ENCODE measurements at places on chromosomes 4 and X. TPM values are rescaled to one million over a fixed set of nuclear protein-coding genes. Genes with fewer than 3 reads are reported as not detected.

TMPRSS11A gene
- not detected for total RNA-seq

PLP1 gene
- 49.2 TPM for total RNA-seq

- DNase-seq: no peak
- H3K4me3 ChIP-seq: no peak overlapping the region
- H3K36me3 ChIP-seq: no peaks in the 10 kb centered on the region
- no peaks in the 10 kb centered on the region for H3K4me1 ChIP-seq
- no peak overlapping the region for H3K27ac ChIP-seq
These were observed 106.8 kb upstream of the SLC4A4 start for GRCh38 chr4:71232056-71232430.

- H3K36me3 ChIP-seq: no peaks in the 10 kb centered on the region
- no peak overlapping the region for H3K4me3 ChIP-seq
- DNase-seq: no peak
- no peak overlapping the region for H3K27ac ChIP-seq
These were observed 118.6 kb downstream of the REPS2 start for GRCh38 chrX:17065100-17065499.

GRCh38 chr4:26839016-26839415 is 21.6 kb upstream of the STIM2 start:
- no peaks in the 10 kb centered on the region for H3K27me3 ChIP-seq
- no peak for DNase-seq
- no peaks in the 10 kb centered on the region for H3K36me3 ChIP-seq
- no peak overlapping the region for H3K4me3 ChIP-seq
- H3K27ac ChIP-seq: no peak overlapping the region

- H3K4me3 ChIP-seq: no peak overlapping the region
- no peaks in the 10 kb centered on the region for H3K4me1 ChIP-seq
- H3K27ac ChIP-seq: no peak overlapping the region
- no peaks in the 10 kb centered on the region for H3K36me3 ChIP-seq
These were observed 35.0 kb upstream of the CCKAR start for GRCh38 chr4:26525136-26525770.

PRR32 gene
- not detected for total RNA-seq

- H3K4me3 ChIP-seq: no peak overlapping the region
- no peaks in the 10 kb centered on the region for H3K4me1 ChIP-seq
- no peaks in the 10 kb centered on the region for H3K27me3 ChIP-seq
- DNase-seq: no peak
These were observed 232.3 kb upstream of the TENM3 start for GRCh38 chr4:182010876-182011275.

DNA sequence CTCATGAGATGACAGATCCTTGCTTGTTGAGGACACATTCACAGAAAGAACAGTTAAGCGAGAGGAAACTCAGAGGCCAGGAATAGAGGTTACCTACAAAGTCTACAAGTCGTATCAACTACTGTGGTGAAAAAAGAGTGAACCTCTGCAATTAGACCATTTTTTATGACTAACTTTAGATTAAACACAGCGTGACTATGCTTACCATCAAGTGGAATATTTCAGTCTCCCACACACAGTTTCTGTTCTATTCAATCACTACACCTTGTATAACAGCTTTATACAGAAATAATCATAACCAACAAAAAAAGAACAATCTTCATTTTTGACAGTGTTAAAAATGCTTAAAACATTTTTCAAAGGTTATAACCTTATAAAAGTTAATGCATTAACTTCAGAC is 46.6 kb downstream of the ADAMTS3 start:
- no peaks in the 10 kb centered on the region for H3K36me3 ChIP-seq
- H3K4me3 ChIP-seq: no peak overlapping the region

FAM9C gene
- not detected for total RNA-seq

AKAP14 gene
- total RNA-seq: 1.3 TPM

DNA sequence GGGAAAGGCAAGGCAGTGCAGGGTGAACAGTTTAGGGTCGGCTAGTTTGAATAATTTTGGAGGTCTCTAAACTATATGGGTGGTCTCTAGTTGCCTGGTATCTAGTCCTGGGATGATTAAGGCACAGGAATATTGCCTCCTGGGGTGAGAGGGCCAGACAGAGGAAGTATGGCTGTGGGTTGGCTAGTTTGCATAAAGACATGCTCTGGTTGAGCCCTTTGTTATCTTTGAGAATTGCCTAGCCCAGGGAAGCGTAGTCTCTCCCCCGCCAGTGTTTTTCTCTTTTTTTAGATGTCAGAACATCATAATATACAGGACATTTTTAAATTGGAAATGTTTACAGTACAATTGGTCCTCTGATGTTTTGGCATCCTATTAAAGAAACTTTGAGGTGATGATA is 163.5 kb downstream of the PWWP3B start:
- no peaks in the 10 kb centered on the region for H3K27me3 ChIP-seq
- DNase-seq: no peak
- H3K27ac ChIP-seq: no peak overlapping the region
- no peaks in the 10 kb centered on the region for H3K36me3 ChIP-seq

- no peak overlapping the region for H3K4me3 ChIP-seq
- no peaks in the 10 kb centered on the region for H3K4me1 ChIP-seq
- H3K27me3 ChIP-seq: no peaks in the 10 kb centered on the region
- no peak overlapping the region for H3K27ac ChIP-seq
- no peaks in the 10 kb centered on the region for H3K36me3 ChIP-seq
These were observed 245.2 kb upstream of the SMIM31 start for GRCh38 chr4:164508771-164509170.

GRCh38 chr4:156686120-156686519 is 285.5 kb downstream of the PDGFC start:
- H3K27ac ChIP-seq: no peak overlapping the region
- no peaks in the 10 kb centered on the region for H3K36me3 ChIP-seq
- no peak overlapping the region for H3K4me3 ChIP-seq

- DNase-seq: no peak
- no peaks in the 10 kb centered on the region for H3K4me1 ChIP-seq
- no peak overlapping the region for H3K4me3 ChIP-seq
- H3K27me3 ChIP-seq: no peaks in the 10 kb centered on the region
- H3K27ac ChIP-seq: no peak overlapping the region
These were observed 46.5 kb downstream of the PHOX2B start for GRCh38 chr4:41701983-41702382.

DNA sequence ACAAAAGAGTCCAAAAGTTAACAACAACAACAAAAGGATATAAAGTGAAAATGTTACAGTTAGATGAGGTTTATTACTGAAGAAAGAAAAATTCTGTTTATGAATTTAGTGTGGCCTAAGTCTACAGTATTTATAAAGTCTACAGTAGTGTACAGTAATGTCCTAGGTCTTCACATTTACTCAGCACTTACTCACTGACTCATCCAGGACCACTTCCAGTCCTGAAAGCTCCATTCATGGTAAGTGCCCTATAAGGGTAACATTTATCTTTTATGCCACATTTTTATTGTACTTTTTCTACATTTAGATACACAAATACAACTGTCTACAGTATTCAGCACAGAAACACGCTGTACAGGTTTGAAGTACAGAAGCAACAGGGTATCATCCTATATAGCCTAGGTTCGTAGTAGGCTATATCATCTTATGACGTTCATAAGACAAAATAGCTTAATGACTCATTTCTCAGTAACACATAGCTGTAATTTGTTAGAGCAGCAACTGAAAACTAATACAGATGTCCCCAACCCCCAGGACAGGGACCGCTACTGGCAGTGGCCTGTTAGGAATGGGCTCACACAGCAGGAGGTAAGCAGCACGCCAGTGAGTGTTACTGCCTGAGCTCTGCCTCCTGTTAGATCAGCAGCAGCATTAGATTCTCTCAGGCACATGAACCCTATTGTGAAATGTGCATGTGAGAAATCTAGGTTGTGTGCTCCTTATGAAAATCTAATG is 61.3 kb downstream of the CENPC start:
- no peaks in the 10 kb centered on the region for H3K36me3 ChIP-seq
- H3K27ac ChIP-seq: no peak overlapping the region
- H3K27me3 ChIP-seq: no peaks in the 10 kb centered on the region
- DNase-seq: no peak
- H3K4me3 ChIP-seq: no peak overlapping the region

DNA sequence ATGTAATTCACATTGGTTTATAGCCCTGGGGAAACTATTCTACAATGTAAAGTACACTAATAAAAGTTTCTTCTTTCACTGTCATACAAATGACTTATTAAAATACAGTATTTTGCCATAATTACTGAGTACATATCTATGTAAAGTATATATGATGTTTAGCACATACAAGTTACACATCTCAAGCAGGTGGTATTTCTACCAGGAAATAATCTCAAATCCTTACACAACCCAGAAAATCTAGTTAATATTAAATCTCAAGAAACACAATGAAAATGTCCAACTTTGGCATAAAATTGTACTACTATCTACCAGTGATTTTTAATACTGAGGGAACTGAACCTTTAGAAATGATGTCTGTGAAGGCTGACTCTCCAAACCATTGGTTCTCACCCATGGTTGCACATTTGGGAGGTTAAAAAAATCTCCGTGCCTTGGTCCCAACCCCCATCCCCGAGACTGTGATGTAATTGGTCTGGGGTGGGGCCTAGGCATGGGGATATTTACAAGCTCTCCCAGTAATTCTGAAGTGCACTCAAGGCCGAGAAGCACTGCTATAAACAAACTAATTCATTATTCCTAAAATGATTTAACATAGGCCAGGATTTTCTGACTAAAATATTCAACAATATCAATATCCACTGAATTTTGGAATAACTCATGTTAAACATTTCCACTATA is 27.6 kb downstream of the MAP3K15 start:
- no peak overlapping the region for H3K4me3 ChIP-seq
- no peak overlapping the region for H3K27ac ChIP-seq
- DNase-seq: no peak
- H3K36me3 ChIP-seq: no peaks in the 10 kb centered on the region
- H3K27me3 ChIP-seq: no peaks in the 10 kb centered on the region

EXOC1L gene
- not detected for total RNA-seq

GRCh38 chr4:15400226-15400625 is 27.6 kb upstream of the C1QTNF7 start:
- no peaks in the 10 kb centered on the region for H3K36me3 ChIP-seq
- no peaks in the 10 kb centered on the region for H3K4me1 ChIP-seq
- no peaks in the 10 kb centered on the region for H3K27me3 ChIP-seq
- H3K4me3 ChIP-seq: no peak overlapping the region
- DNase-seq: no peak

GRCh38 chr4:1772853-1773538 is 20.1 kb upstream of the FGFR3 start:
- H3K27me3 ChIP-seq: no peaks in the 10 kb centered on the region
- H3K36me3 ChIP-seq: no peaks in the 10 kb centered on the region
- no peak overlapping the region for H3K27ac ChIP-seq
- H3K4me1 ChIP-seq: peaks cover 5% of the 10 kb centered on the region

GRCh38 chr4:69750346-69750745 is 10.1 kb downstream of the SULT1B1 start:
- no peaks in the 10 kb centered on the region for H3K27me3 ChIP-seq
- H3K4me1 ChIP-seq: no peaks in the 10 kb centered on the region
- H3K27ac ChIP-seq: no peak overlapping the region
- H3K36me3 ChIP-seq: no peaks in the 10 kb centered on the region

DNA sequence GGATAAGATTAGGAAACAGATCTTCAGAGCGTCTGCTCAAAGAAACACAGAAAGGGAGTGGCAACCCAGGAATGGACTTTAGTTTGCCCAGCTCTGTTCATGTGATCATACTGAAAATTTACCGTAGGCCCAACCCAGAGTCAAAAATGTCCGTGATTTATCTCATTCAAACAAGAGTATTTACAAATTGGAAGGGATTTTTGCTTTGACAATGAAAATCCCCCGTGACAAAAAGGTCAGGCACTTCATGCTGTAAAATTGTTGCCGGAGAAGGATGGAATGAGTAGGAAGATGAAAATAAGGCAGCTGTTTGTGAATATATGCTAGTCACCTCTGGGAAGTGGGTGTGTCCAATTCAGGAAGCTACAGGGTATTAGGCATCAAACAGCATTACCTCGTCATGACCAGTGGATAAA is 1.2 kb downstream of the SULT1B1 start:
- no peaks in the 10 kb centered on the region for H3K36me3 ChIP-seq
- no peak overlapping the region for H3K4me3 ChIP-seq
- H3K27me3 ChIP-seq: no peaks in the 10 kb centered on the region
- no peak overlapping the region for H3K27ac ChIP-seq

- no peaks in the 10 kb centered on the region for H3K4me1 ChIP-seq
- H3K27me3 ChIP-seq: no peaks in the 10 kb centered on the region
- H3K27ac ChIP-seq: no peak overlapping the region
- H3K4me3 ChIP-seq: no peak overlapping the region
- no peak for DNase-seq
These were observed 34.7 kb downstream of the SLC25A5 start for GRCh38 chrX:119502727-119503483.

Measured in H1 (cell line).